ENCODE measurements at places on chromosomes 12 and 14.

- DNase-seq: no peak
- peak overlapping the region; percentile 39 for H3K27ac ChIP-seq
- H3K27me3 ChIP-seq: no peaks in the 10 kb centered on the region
- H3K36me3 ChIP-seq: no peaks in the 10 kb centered on the region
Observed at GRCh38 chr12:92394895-92395294, 249.2 kb upstream of the BTG1 start.

- peaks cover 13% of the 10 kb centered on the region for H3K36me3 ChIP-seq
- H3K27ac ChIP-seq: no peak overlapping the region
- no peaks in the 10 kb centered on the region for H3K27me3 ChIP-seq
- no peak for DNase-seq
- peaks cover 11% of the 10 kb centered on the region for H3K4me1 ChIP-seq
Observed at GRCh38 chr12:71772735-71773134, 18.1 kb downstream of the RAB21 start.

GRCh38 chr14:87688524-87688923, 304.5 kb downstream of the GALC start:
- no peaks in the 10 kb centered on the region for H3K36me3 ChIP-seq
- H3K27ac ChIP-seq: no peak overlapping the region
- H3K27me3 ChIP-seq: no peaks in the 10 kb centered on the region
- no peak for DNase-seq
- H3K4me3 ChIP-seq: no peak overlapping the region

GRCh38 chr12:104426926-104427546, 29.7 kb upstream of the CHST11 start:
- H3K4me3 ChIP-seq: no peak overlapping the region
- no peaks in the 10 kb centered on the region for H3K27me3 ChIP-seq
- H3K36me3 ChIP-seq: peaks cover 7% of the 10 kb centered on the region
- DNase-seq: no peak
- peaks cover 10% of the 10 kb centered on the region for H3K4me1 ChIP-seq
- no peak overlapping the region for H3K27ac ChIP-seq

- H3K4me3 ChIP-seq: no peak overlapping the region
- peaks cover 7% of the 10 kb centered on the region for H3K4me1 ChIP-seq
- H3K36me3 ChIP-seq: no peaks in the 10 kb centered on the region
- no peaks in the 10 kb centered on the region for H3K27me3 ChIP-seq
- H3K27ac ChIP-seq: no peak overlapping the region
Observed at GRCh38 chr12:91952916-91953315, 192.7 kb downstream of the BTG1 start.

DNA sequence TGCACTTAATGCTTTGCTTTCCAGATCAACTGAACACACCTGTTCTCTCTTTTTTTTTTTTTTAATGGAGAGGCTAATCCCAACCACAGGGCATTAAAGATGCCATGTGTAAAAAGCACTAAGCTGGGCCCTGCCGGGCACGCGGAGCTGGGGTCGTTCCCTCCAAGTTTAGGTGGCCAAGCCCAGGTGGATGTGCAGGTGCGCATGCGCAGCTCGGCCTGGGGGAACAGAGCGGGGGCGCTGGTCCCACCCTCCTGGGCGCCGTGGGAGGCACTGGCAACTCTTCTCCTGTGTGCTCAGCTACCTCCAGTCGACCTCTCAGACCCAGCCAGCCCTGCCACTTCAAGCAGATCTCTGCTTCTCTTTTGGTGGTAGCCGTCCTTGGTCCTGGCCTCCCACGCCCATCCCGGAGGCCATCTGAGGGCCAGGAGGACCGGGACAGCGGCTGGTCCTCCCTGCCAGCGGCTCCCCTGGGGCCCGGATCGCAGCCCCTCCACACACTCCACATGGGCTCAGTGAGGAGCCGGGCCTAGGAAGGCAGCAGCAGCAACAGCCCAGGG, 679.3 kb downstream of the BCL11B start:
- no peak overlapping the region for H3K4me3 ChIP-seq
- H3K36me3 ChIP-seq: no peaks in the 10 kb centered on the region
- H3K4me1 ChIP-seq: no peaks in the 10 kb centered on the region
- H3K27me3 ChIP-seq: no peaks in the 10 kb centered on the region
- H3K27ac ChIP-seq: no peak overlapping the region

DNA sequence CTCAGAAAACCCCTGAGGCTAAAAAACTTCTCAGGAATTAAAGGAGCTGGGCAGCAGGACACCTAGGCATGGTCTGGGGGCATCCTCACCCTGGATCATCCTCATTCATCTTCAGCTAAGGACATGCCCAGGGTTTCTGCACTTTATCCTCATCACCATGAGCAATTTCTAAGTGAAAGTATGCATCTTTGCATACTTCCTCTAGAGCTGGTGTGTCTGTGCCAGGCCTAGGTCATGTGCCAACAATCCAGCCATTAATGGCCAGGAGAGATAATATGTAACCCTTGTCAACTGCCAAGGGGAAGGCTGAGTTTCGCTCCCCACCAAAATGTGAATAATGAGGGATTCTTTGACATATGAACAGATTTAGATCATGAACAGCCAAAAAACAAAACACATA, 160.5 kb downstream of the KITLG start:
- no peaks in the 10 kb centered on the region for H3K36me3 ChIP-seq
- no peaks in the 10 kb centered on the region for H3K27me3 ChIP-seq
- DNase-seq: no peak
- H3K27ac ChIP-seq: no peak overlapping the region
- H3K4me3 ChIP-seq: no peak overlapping the region

DNA sequence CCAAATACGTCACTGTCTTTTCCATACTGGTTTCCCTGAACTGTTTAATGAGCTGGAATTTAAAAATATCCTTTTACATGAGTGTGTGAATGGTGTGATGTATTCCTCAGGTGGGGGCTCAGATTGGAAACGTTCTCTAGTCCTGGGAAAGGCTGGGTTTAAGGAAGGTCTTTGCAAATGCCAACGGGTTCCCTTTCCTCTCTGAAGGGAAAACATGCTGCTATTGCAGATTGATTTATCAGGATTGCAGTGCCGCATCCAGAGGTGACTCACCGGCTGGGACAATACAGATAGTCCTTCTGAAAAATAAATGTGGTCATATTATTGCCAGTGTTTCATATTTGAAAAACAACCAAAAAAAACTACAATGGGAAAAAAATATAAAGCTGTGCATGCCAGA, 193.1 kb upstream of the FLRT2 start:
- H3K4me1 ChIP-seq: no peaks in the 10 kb centered on the region
- no peaks in the 10 kb centered on the region for H3K36me3 ChIP-seq
- no peak overlapping the region for H3K4me3 ChIP-seq
- DNase-seq: no peak
- H3K27ac ChIP-seq: no peak overlapping the region

DNA sequence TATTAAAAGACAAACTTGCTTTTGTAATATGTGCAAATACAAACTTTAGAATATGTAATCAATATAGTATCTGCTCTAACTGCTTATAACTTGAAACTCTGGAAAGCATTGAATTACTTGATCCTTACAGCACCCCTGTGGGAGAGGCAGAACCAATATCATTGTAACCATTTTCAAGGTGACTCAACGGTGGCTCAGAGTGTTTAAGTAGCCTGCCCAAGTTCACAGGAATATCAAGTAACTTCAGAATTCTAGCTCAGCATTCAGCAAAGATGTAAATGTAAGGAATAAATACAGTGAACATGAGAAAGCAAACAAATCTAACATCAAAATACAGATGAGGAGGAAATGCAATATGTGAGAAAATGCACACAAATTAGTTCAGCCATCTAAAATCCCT, 264.6 kb downstream of the NELL2 start:
- DNase-seq: no peak
- H3K36me3 ChIP-seq: no peaks in the 10 kb centered on the region
- no peaks in the 10 kb centered on the region for H3K4me1 ChIP-seq
- no peaks in the 10 kb centered on the region for H3K27me3 ChIP-seq
- no peak overlapping the region for H3K4me3 ChIP-seq

DNA sequence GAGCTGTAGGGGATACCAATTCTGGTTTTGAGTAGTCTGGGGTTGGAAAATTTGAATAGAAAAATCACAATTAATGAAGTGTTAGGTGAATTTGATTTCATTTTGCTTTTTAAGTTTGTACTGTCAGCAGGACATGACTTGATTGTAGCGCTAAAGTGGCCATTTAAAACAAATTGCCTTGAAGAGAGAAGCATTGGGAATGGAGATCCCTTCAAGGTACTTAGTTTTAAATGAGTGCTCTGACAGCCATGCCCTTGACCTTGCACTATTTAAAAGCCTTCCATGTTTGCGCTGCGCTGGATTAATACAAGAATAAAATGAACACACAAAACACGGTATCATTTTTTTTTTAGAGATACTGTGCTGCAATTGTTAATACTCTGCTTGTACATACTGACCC, 345.9 kb downstream of the NAV3 start:
- DNase-seq: no peak
- H3K36me3 ChIP-seq: no peaks in the 10 kb centered on the region
- H3K4me1 ChIP-seq: no peaks in the 10 kb centered on the region
- peaks cover 3% of the 10 kb centered on the region for H3K27me3 ChIP-seq
- H3K4me3 ChIP-seq: no peak overlapping the region

- H3K36me3 ChIP-seq: peaks cover 20% of the 10 kb centered on the region
- no peaks in the 10 kb centered on the region for H3K27me3 ChIP-seq
- no peak for DNase-seq
- peaks cover 14% of the 10 kb centered on the region for H3K4me1 ChIP-seq
- no peak overlapping the region for H3K4me3 ChIP-seq
Observed at GRCh38 chr14:68451696-68452373, 341.0 kb downstream of the ZFP36L1 start.

DNA sequence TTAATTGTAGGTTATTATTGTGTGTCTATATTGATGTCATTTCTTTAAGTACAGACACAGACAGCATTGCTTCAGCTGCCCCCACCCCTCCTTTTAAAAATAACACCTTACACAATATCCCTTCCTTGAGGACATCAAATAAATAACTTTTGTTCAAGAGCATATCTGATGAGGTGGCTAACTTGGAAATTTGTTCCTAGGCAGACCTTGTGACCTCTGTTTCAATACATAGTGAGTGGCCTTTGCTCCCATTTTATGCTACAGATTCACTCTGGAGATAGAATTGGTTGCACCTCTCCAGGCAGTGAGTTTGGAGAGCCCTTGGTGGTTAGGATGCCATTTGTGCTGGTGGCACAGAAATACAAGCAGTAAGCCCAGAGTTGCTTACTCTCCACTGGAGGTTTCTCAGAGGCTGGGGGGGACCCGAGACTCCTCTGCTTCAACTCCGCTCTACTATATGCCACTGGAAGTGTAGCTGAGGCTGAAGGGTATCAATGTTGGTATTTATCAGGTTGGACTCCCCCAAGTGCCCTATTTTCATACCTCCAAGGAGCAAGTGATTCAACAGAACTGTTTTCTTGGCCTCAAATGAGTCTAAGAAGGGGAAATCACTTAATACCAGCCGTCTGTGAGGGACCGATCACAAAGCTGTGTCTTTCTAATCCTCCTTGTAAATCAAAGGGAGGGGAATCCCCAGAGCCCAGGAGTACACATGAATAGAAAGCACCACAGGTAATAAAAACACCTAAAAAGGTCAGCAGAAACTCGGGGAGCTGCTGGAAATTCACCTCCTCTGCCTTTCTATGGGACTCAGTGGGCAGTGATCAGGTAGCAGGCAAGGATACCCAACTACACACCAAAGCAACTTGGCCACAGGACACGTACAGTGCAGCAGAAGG, 463.1 kb downstream of the RAD51B start:
- H3K36me3 ChIP-seq: no peaks in the 10 kb centered on the region
- DNase-seq: peak; percentile 59
- no peaks in the 10 kb centered on the region for H3K27me3 ChIP-seq
- peaks cover 98% of the 10 kb centered on the region for H3K4me1 ChIP-seq
- peak overlapping the region; percentile 81 for H3K4me3 ChIP-seq

DNA sequence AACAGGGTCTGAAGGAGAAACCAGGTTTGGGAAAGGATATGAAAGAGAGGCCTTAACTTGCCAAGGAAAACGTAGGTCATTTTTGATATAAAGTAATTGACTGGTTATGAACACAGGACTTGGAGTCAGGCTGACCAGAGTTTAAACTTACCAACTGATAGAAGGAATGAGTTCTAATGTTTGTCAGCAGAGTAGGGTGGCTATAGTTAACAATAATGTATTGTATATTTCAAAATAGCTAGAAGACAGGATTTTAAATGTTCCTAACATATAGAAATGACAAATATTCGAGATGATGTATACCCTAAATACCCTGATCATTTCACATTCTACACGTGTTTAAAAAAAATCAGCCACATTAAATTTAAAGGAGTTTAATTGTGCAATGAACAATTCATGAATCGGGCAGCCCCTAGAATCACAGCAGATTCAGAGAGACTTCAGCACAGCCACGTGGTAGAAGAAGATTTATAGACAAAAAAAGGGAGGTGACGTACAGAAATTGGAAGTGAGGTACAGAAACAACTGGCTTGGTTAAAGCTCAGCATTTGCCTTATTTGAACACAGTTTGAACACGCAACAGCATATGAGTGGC, 52.5 kb upstream of the PLEKHG7 start:
- H3K36me3 ChIP-seq: no peaks in the 10 kb centered on the region
- H3K27ac ChIP-seq: no peak overlapping the region
- DNase-seq: no peak
- no peaks in the 10 kb centered on the region for H3K27me3 ChIP-seq
- no peaks in the 10 kb centered on the region for H3K4me1 ChIP-seq
- no peak overlapping the region for H3K4me3 ChIP-seq

- no peak overlapping the region for H3K27ac ChIP-seq
- no peaks in the 10 kb centered on the region for H3K27me3 ChIP-seq
- no peak overlapping the region for H3K4me3 ChIP-seq
Observed at GRCh38 chr12:130787445-130788410, 51.3 kb downstream of the STX2 start.

- H3K27me3 ChIP-seq: no peaks in the 10 kb centered on the region
- no peak for DNase-seq
- H3K4me1 ChIP-seq: no peaks in the 10 kb centered on the region
- H3K36me3 ChIP-seq: peaks cover 47% of the 10 kb centered on the region
- H3K27ac ChIP-seq: no peak overlapping the region
Observed at GRCh38 chr12:26719852-26720251, 113.1 kb downstream of the ITPR2 start.

GRCh38 chr14:32364941-32365340, 35.8 kb downstream of the AKAP6 start:
- H3K27me3 ChIP-seq: peaks cover 9% of the 10 kb centered on the region
- no peak overlapping the region for H3K4me3 ChIP-seq
- H3K4me1 ChIP-seq: no peaks in the 10 kb centered on the region
- H3K27ac ChIP-seq: no peak overlapping the region
- no peaks in the 10 kb centered on the region for H3K36me3 ChIP-seq

DNA sequence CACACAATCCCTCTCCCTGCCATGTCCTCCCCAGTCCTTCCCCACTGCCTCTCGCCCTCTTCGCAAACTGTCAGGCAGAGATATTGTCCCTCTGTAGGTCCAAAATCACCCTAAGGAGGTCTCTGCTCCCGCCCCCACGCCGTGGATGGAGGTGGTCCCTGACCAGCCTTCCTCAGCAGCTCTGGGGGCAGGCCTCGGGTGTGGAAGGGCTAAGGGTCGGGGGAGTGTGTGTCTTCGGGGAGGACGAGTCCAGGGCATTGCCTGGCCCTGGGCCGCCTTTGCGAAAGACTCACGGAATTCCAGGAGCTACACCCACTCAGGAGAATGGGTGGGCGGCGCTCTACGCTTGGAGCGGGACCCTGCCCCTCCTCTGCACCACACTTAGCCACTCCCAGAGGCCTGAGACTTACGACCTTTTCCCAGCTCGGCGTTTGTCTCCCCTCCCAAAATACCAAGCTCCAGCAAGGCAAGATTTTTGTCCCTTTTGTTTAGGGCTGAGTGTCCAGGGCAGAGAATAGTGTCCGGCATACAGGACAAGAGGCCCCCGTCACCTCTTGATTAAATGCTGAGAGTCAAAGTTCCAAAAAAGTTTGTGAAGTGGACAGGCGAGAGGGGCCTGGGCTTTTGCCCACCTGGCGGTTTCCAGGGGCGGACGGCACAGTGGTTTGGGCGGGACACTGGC, 881 bp downstream of the PYGL start:
- peaks cover 20% of the 10 kb centered on the region for H3K4me1 ChIP-seq
- H3K27ac ChIP-seq: no peak overlapping the region
- no peak for DNase-seq

Data from naive B cell (primary cell).